Foreskin keratinocyte (primary cell): ENCODE measurements at places on chromosomes 7 and 10.

DNA sequence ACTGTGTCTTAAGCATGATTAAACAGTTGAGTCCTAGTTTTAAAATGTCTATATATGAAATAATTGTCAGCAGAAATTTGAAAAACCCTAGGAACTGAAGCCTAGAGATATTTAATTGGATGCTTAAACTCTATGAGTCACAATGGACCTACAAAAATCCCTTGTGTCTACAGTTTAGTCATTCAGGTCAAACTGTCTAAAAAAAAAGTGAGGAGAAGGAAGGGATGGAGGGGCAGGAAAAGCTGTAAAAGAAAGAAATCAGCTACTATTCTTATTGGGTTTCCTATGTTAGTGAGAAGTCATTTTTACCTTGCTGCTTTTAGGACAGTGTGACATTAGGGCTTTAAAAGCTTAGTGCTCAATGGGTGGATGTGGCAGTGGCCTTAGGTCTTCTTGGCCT is 406.1 kb upstream of the FZD8 start:
- peak; percentile 14 for DNase-seq

- DNase-seq, result no peak
These were observed 77.5 kb upstream of the FAM171A1 start for GRCh38 chr10:15448598-15448997.

DNA sequence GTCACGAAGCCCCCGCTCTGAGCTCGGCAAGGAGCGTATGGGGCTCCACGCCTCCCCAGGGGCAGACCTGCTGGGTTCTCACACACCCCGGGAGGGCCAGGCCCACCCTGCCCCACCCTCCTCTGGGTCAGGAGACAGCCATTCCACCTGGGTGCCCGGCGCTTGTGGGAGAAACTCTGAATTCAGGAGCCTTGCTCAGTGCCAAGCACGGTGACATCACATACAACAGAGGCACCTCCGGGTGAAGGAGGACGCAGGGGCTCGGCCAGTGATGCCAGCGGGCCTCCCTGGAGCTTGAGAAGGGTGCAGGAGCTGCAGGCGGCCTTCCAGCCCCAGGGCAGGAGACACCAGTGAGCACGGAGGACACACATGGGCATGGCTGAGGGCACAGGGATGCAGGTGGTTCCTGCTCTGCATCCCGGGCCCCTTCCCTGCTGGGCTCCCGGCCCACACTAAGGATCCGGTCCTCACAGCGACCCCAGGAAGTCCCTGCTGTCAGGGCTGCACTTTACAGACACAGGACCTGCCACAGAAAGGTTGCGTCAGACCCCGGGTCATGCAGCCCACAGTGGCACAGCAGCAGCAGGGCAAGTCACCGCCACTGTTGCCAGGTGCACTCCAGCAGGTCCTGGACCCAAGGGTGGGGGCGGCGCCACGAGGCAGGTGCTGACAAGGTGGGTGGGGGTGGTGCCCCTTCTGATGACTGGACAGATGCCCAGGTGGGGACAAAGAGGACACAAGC is 108.0 kb downstream of the MAD1L1 start:
- no peak for DNase-seq

DNA sequence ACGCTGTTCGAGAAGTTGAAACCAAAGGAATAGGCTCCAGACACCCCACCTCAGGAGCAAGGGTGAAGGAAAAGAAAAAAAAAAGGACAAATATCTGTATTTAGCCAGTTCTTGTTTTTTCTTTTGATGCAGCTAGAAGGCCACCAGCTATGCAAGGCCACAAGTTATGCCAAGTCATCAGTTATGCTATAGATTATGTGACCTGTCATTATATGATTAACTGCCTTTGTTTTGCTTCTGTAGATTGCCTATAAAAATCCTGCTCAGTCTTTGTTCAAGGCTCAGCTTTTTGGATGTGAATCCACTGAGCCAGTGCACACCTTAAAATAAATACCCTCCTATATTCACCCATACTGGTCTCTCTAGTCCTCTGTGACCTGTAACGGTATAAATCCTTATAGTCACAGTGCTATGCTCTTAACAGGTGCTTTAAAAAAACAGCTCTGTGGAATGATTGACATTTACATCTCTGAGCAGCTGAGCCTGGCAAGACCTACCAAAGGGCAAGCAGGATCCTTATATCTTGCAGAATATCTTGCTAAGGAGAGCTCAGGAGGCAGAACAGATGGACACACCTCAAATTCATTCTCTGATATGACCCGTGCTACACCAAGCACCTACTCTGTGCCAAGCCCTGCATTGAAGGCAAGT is 20.4 kb downstream of the MAT1A start:
- no peak for DNase-seq

DNA sequence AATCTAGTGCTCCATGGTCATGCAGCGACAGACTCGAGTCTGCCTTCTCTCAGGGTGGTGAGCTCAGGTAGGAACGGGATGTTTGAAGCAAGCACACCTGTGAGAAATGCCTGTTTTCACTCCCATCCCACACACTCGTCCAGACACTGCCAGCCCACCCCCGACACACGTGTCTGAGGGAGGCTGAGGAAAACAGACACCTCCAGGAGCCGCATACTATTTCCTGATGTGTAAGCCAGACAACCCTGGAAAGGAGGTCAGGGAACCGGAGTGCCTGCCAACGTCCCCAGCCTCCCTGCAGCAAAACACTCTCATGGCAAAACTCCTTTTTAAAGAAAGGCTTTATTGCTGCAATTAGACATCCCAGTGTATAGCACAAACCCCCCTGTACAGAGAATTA is 80.2 kb downstream of the ALOX5 start:
- DNase-seq, result no peak
